ENCODE measurements at places on chromosomes 6 and 20.

DNA sequence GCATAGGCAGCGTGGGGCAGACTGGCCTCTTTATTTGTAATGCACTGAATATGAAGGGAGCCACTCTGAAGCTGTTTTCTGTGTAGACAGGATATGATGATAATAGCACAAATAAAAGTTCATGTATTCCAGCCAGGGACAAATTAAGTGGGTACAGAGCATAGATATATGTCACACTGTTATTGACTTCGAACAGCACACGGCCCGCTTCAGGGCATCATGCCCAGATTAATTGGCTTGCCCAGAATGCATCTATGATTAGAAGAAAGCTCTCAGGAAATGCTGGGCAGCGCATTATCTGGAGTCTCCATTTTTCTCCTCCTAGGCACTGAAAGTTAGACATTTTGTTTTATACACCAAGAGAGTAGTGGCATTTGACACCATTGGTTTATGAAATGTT is 26.3 kb upstream of the SASH1 start:
- DNase-seq = no peak

DNA sequence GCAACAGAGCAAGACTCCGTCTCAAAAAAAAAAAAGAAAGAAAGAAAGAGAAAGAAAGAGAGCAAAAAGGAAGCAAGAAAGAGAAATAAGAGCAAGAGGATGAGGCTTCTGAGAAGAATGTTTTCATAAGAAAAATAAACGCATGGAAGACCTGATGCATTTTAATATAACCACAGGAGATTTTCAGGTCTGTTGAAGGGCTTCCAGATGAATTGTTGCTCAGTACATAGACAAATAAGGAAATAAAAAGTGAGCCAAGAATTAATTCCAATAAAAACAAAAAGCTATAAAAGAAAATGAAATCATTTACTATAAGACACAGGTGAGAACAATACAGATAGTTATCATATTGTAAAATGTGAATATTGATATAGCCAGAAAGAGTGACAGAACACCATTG is 43.5 kb downstream of the PERP start:
- no peak for DNase-seq

DNA sequence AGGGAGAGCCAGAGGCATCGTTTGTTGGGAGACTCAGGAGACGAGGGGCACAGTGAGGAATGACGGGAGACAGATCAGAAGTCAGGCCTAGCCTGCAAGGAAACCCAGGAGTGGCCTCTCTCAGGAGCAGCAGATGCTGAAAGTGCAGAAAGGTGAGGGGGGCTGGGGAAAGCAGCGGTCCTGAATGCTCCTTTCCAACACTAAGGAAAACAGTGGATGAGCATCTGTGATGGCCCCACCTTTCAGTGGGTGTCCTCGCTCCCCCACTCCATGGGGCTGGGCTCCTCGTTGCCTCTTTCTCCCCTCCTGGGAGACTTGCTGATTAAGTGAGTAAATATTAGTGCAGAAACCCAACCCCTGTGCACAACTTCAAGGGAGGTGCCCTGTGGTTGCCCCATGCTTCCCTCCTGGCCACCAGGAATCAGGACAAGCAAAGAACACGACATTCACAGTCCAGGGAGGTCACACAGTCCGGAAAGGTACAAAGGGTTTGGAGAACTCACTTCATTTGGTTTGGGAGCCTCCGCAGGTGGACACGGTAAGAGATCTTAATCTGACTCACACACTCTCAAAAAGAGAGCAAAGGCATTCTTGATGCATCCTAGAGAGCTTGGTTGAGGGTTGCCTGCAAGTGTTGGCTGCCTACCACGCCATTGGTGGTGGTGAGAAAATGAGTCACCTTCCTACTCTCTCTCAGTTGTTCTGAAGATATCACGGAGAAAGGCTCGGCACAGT is 9.7 kb upstream of the BPIFB1 start:
- no peak for DNase-seq

GRCh38 chr6:15297895-15298590 is 52.2 kb downstream of the JARID2 start:
- no peak for DNase-seq

DNA sequence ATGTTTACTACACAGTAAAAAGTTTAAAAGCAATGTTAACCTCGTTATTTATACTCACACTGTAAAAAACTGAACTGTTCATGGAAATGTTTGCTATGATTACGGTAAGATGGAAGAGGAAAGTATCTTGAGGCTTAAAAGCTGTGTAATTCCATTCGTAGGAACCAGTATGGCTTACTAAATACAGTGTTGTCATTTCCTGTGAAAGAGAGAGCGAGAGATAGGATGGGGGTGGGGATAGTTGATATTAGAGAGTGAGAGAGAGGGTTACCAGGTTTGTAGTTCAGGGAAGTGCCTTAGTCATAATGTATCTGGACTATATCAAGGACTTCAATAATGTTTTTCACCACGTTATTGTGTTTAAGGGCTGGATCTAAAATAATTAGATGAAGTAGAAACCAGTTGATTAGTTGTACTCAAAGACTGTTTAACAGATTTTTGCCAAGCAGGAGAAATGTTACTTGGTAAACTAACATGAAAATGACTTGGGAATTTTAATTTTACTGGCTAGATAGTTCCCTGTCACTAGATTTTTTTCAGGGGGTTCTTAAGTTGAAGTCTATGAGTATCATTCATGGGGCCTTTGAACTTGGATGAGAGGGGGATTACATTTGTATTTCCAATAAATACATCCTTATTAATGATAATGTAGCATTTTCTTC is 30.4 kb downstream of the AFDN start:
- no peak for DNase-seq

- DNase-seq = no peak
Measured at GRCh38 chr20:30892541-30893345, 364.7 kb upstream of the DEFB115 start.

- DNase-seq = no peak
Measured at GRCh38 chr6:132950566-132950965, 136.2 kb downstream of the RPS12 start.

- DNase-seq = no peak
Measured at GRCh38 chr6:149059557-149059956, 258.0 kb upstream of the TAB2 start.

- DNase-seq = no peak
Measured at GRCh38 chr6:47701363-47701762, 3.0 kb downstream of the ADGRF4 start.

- DNase-seq = peak; percentile 93
Measured at GRCh38 chr6:44265007-44265721, at the start of gene NFKBIE. Gene NFKBIE, minus strand, starts transcription at chr6:44265551. Its CDS starts 205 bp downstream, at chr6:44265346.

DNA sequence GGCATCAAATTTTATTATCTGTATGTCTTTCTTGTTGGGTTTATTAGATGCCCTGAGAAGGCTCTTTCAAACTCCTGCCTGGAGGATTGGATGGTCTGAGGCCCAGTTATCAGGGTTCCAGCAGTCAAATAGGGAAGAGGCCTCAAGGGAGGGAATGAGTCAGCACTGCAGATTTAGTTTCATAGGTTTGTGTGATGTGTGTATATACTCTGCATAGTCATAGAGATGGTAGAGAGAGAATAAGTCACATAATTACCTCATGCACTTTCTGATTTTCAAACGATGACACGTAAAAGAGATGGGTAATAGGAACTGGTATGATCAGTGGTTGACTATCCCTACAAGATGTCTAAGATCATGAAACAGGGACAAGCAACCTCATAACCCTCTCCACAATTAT is 82.1 kb downstream of the ADAT2 start:
- DNase-seq = no peak

DNA sequence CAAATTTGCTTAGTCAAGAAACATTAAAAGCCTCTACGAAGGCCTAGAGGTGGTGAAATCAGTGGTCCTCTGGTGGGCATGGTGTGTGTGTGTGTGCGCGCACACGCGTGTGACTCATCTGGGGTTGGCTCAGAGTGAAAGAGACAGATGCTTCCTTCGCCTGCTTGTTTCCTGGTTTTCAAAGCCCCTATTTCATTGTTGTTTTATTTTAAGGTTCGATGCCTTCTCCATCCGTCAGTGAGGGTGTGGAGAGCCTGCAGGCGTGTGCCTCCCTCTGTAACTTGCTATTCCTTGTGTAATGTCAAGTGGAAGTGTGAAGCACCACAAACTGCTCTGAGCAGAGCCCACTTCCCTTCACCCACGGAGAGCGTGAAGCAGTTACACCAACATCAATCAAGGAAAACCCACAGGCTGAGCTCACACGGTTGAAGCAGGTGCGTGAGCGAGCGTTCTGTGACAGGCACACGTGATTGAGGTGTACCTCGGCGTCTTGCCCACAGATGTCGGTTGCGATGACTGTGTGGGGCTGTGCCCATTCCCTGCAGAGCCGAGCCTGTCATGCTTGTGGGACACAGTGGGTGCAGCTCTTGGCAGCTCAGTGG is 233.9 kb downstream of the PRL start:
- peak; percentile 3 for DNase-seq

DNA sequence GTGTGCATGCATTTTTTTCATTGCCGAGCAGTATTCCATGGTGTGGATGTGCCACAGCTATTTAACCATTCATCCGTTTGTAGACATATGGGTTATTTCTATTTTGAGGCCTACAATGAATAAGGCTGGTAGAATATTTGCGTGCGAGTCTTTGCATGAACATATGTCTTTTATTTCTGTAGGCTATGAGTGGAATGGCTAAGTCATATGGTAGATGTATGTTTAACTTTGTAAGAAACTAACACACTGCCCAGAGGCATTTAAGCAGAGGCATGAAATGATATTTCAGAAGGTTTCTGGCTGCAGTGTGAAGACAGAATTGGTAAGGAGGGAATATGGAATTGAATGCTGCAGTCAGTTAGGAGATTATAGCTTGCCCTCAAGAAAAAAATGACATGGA is 457.4 kb upstream of the CDH4 start:
- no peak for DNase-seq

DNA sequence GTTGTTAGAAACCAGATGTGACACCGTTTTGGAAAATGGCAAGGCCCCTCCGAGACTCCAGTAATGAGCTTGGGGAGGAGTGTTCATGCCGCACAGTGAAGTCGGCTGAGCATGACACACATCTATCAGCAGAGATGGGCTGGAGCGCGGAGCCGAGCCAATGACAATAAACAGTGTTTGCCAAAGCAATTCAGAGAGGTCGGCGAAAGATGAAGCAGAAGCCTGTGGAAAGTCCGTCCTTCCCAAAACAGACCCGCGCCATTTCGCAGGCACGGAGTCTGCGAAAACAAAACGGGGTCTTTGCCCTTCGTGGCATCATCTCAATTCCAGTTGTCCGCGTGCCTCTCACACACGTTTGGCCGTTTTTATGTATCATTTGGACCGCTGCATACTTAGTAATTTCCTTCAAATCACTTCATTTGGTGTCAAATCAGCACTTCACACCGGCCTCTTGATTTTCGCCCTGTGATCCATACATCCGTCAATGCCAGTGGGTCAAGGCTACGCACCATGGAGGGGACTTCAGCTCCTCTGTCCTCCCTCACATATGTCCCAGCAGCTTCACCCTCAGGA is 71.3 kb downstream of the SULF2 start:
- DNase-seq = no peak

GRCh38 chr20:21241406-21241805 is 61.7 kb upstream of the XRN2 start:
- DNase-seq = no peak

- DNase-seq = no peak
Measured at GRCh38 chr20:25120920-25121319, 39.0 kb upstream of the VSX1 start.

GRCh38 chr6:136790411-136791295 is 1.6 kb downstream of the MAP3K5 start:
- no peak for DNase-seq

DNA sequence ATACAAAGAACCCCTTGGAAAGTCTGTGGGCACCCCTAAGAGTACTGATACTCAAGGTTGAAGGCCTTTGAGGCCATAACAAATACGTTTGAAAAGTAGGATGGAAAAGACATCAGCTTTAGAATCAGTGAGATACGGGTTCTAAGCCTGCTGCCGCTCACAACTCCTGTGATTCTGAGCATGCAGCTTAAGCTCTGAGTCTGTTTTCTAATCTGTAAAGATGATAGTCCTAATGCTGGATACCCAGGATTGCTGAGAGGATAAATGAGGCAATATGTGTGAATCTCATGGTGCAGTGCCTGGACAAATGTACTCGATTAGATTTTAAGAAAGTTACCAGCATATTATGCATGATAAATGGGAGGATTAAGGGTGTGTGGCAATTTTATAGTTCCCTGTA is 321.0 kb upstream of the HSF2 start:
- DNase-seq = no peak

- DNase-seq = no peak
Measured at GRCh38 chr6:13268913-13269518, 59.3 kb downstream of the TBC1D7 start.

- no peak for DNase-seq
Measured at GRCh38 chr6:103042336-103042735, 1648.8 kb downstream of the GRIK2 start.

- DNase-seq = no peak
Measured at GRCh38 chr20:45055056-45055455, 45.9 kb downstream of the KCNS1 start.

DNA sequence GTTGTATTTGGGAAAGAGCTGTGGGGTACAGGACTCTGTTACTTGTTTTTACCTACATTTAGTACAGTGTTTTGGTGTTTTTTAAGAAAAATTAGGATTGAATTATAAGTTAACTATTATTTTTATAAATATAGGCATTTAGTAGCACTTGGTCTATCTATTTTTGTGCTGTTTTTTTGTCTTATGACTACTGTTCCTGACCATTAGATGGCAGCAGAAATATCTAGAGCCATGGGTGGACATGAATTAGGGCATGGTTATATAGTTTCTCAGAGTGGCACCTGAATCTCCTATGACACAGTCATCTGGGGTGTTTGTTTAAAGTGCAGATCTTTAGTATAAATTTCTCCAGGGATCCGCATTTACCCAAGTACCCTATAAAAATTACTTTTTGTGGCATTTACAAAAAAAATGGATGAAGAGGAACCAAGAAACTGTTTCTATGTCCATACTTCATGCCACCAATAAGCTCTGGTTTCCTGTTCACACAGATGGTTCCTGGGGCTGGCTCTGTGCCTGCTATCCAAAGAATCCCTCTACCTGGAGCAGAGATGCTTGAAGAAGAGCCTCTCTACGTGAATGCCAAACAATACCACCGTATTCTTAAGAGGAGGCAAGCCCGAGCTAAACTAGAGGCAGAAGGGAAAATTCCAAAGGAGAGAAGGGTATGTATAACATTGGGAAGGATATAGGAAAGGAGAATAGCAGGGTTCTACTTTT is 19.8 kb downstream of the NFYA start:
- DNase-seq = no peak

- DNase-seq = no peak
Measured at GRCh38 chr6:131136021-131136786, 937 bp downstream of the AKAP7 start.

GRCh38 chr20:47276851-47277534 is 79.5 kb downstream of the ZMYND8 start:
- no peak for DNase-seq

- no peak for DNase-seq
Measured at GRCh38 chr20:19784511-19785172, 26.6 kb downstream of the RIN2 start.
